ENCODE measurements at places on chromosomes 1 and 21.

GRCh38 chr1:9164532-9164900, 35.6 kb upstream of the GPR157 start:
- DNase-seq = no peak

GRCh38 chr1:56399326-56399725, 180.0 kb downstream of the PLPP3 start:
- no peak for DNase-seq

GRCh38 chr21:39375446-39375845, 26.6 kb upstream of the HMGN1 start:
- DNase-seq = no peak

DNA sequence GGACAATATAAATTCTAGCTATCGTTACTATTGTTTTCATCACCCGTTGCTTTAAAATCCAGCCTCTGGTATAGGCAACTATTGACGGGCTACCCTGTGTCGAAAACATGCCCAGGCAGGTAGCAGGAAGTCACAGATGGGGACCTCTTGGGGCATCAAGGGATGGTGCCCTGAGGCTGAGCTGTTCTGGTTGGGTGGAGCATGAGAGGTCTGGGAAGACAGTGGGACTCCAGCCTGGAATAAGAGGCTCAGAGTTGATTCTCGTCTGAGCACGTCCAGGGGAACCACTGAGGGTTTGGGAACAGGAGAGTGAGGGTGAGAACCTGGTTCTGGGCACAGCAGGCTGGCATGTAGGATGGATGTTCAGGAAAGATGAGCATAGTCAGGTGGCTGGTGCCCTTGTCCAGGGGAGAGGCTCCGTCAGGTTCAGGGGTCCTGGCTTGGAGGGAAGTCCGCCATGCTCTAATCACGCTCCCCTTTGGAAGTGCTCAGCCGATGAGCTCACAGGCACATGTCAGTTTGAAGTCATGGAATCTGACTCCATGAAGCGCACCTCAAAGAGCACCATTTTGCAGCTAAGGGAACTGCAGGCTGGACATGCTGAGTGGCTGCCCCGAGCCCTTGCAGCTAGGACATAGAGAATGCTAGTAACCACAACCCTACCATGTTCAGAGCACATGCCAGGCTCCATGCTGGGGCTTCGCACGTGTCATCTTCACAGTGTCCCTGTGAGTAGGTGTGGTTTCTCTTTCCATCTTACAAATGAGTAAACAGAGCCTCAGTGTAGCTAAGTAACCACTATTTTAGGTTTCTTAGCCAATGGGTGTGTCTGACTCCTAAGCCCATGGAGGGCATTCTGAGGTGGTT, 21.0 kb downstream of the PCSK9 start:
- no peak for DNase-seq

DNA sequence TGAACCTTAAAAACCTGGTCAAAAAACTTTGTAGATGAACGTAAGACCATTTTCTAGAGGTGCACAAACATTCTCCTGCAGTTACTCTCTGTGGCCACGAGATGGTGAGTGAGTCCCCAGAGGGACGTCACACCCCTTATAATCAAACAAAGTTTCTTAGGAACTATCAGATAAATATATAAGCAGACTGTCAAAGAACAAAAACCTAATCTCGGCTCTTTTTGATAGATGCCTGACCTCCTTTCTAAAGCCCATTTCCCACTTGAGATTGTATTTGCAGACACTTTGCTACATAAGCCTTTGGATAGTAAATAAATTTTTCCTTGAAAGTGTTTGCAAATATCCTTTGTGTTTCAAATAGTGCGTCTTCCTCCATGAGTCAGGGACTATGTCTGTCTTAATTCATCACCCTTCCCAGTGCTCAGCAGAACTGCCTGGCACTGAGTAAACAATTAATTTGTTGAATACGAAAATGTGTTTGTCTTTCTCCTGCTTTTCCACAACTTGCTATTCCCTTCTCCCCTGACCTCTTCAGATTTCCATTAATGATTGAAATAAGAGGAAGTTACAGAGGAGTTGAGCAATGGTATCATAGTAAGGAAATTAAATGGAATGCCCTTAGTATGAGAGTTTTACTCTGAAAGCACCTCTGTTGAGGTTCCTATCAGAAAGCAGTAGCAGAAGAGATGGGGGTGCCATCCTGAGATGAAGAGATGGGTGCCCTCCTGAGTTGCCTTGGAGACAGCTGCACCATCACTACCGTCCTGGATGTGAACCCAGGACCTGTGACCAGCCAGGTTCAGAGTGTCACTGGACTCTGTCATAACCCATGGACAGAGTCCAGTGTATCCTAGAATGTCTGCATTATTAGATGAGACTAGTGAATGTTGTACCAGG, 57.8 kb upstream of the RAVER2 start:
- DNase-seq = peak; percentile 2

GRCh38 chr1:54054438-54054749, 986 bp downstream of the TCEANC2 start:
- no peak for DNase-seq

GRCh38 chr1:117821774-117822482, 107.5 kb downstream of the GDAP2 start:
- no peak for DNase-seq

DNA sequence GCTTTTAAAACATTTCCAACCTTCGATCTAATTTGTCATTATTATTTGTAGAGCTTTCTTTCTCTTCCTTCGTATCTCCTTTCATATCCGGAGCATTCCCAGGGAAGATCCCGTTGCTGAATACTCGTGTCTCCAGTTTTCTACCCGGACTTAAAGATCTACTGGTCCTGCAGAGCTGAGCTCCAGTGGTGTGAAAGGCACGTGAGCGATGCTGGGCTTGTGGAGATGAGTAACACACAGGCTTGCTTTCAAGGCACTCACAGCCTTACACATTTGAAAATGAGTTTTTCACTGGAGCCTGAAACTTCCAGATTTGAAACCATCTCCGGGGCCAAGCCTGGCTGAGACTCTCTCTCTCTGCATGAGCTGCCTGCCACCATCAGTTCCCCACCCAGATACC, 428.3 kb downstream of the KIF26B start:
- no peak for DNase-seq

DNA sequence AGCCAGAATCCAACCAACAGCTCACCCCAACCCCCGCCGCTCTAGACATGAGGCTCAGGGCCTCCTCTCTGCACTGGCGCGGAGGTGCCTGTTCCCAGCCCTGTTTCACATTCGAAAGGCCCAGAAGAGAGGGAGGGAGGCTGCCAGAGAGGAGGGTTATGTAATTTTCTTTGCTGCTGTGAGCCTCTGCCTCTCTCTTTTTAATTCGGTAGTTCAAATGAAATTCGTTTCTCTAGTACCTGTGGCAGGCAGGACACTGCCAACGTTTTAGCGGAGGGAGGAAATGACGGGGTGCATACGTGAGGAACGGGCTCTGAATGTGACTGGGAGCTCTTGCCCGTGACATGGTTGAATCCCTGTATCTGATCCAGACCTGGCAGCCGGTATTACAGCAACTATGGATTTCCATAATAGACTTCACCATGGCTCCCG, 9.4 kb downstream of the PRDM16 start:
- DNase-seq = no peak

- no peak for DNase-seq
These were observed at the start of gene ASAP3 for GRCh38 chr1:23483321-23484252. TSS of gene ASAP3 (minus strand) at chr1:23484179. CDS start at chr1:23484133, 46 bp downstream.

GRCh38 chr1:76764638-76765454, 102.4 kb upstream of the ST6GALNAC5 start:
- no peak for DNase-seq

- peak; percentile 8 for DNase-seq
These were observed 17.2 kb downstream of the SYT2 start for GRCh38 chr1:202692959-202693555.

- no peak for DNase-seq
These were observed 92.1 kb downstream of the PRKAB2 start for GRCh38 chr1:147080006-147080661.

GRCh38 chr1:228141226-228142044, 1.4 kb downstream of the GUK1 start:
- DNase-seq = no peak

GRCh38 chr1:89799495-89799894, 21.3 kb upstream of the LRRC8D start:
- DNase-seq = no peak

GRCh38 chr1:55585402-55585792, 370.2 kb upstream of the USP24 start:
- no peak for DNase-seq

DNA sequence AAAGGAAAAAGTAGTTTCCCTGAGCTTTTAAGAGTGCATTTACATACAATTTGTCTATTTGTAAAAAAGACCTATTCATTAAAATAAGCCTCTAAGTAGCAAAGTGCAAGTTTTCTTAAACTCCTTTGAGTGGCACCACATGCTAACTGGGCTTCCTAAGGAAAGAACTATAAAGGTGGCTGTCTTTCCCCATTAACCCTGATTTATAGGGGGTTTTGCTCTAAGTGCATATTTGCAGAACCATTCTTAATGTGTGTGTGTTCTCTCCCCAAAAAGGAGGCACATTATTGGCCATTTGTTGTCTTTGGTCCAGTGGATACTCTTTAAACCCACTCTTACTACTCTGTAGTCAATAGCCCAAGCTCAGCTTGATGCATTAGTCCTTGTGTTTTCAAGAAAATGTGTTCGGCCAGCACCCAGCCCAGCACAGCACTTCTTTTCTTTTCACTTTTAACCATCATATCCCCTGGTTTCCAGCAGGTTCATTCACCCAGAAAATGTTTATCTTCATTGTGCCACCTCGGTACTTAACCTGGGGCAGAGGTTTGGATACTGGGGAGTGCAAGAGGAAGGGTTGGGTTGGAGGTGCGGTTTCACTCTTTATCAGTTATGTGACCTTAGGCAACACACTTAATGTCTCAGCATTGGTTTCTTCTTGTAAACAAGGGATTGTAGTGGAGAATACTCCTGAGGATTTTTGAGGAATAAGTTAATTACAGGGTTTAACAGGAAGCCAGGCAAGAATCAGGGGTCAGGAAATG, 161.9 kb upstream of the UBE2U start:
- DNase-seq = no peak

DNA sequence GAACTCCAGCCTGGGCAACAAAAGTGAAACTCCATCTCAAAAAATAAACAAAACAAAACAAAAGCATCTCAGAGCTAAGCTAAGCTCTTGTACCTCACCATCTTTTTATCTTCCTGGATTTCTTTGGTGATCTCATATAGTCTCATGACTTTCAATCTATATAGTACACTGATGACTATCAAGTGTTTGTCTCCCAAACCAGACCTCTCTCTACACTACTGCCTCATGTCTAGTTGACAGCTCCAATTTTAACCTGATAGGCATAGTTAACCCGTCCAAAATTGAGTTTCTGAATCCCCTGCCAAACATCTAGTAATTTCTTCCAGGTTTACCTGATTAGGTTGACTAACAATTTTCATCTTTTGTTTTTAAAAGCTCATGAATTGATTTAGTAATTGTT, 151.7 kb downstream of the COP1 start:
- DNase-seq = no peak

DNA sequence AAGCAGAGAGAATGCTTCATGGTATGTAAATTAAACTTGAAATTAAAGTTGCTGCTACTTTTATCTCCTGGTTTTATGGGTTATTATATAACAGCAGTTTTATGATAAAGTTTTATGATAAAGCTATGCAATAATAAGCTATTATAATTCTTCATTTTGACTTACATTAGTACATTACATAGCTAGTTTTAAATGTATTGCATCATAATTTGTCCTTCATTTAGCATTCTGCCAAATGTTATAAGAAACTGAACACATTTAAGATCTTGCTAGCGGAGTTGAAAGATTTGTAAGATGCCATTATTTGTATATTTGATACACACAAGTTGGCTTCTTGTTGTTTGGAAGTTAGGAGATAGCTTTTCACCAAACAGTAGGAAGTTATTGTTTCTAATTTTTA, 101.6 kb downstream of the LRRC40 start:
- DNase-seq = no peak

All from stimulated activated CD8-positive, alpha-beta memory T cell treated with anti-CD3 and anti-CD28 coated beads, Interleukin-4, amount 100 ng/mL, for 4 hours (primary cell).